ENCODE measurements at places on chromosomes 5 and 9.

GRCh38 chr9:21812946-21813568, 10.6 kb downstream of the MTAP start:
- DNase-seq = no peak

DNA sequence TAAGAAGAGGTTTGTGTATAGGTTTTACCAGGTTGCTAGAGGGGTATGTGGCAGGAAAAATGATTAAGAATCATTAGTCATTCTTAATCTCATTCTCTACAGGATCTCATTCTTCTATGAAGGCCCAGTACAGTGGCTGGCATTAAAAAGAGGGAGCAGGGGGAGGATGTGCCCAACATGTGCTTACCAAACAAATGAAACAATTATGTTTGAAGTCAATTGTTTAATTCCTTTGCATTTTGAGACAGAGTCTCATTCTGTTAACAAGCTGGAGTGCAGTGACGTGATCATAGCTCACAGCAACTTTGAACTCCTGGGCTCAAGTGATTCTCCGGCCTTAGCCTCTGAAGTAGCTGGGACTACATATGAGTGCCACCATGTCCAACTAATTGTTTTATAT, 23.0 kb downstream of the FNIP1 start:
- DNase-seq = no peak

- no peak for DNase-seq
Observed at GRCh38 chr5:100846772-100847171, 56.3 kb downstream of the ST8SIA4 start.

DNA sequence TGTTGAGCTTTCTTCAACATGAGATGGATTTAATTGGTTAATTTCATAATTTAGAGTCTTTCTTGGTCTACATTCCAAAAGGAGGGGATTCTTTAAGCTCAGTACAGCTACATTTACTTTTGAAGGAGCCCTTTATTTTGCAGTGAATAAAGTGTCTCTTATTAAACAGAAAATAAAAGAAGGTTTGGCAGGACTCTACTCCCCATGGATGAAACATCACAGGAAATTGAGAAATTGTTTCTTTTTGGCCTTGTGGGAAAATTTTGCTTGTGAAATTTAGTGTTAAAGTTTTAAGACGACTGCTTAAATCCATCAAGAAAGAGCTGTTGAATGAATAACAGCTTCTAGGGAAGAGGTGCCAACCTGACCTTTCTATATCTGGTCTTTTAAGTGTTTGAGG, 187.7 kb downstream of the NTRK2 start:
- no peak for DNase-seq

DNA sequence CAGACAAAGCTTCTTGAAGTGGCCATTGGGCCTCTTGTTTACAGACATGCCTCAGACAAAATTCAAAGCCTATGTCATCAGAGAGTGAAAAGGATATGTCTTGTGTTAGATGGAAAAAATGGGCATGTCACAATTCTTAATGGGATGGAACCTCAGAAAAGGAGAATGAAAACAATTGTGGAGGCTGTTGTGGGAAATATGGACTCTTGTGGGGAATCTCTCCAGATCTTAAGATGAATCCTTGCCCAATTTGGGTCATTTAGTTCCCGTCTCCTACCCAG, 19.5 kb downstream of the SLC22A5 start:
- DNase-seq = no peak

- no peak for DNase-seq
Observed at GRCh38 chr9:106376689-106377088, 486.3 kb upstream of the ZNF462 start.

- DNase-seq = no peak
Observed at GRCh38 chr9:137319011-137319738, 17.1 kb upstream of the NRARP start.

- DNase-seq = no peak
Observed at GRCh38 chr5:53369681-53370080, 110.7 kb upstream of the FST start.

GRCh38 chr5:178389796-178390195, 157.2 kb upstream of the PHYKPL start:
- no peak for DNase-seq

- DNase-seq = no peak
Observed at GRCh38 chr5:18686253-18686652, 1052.0 kb downstream of the TAF11L14 start.

DNA sequence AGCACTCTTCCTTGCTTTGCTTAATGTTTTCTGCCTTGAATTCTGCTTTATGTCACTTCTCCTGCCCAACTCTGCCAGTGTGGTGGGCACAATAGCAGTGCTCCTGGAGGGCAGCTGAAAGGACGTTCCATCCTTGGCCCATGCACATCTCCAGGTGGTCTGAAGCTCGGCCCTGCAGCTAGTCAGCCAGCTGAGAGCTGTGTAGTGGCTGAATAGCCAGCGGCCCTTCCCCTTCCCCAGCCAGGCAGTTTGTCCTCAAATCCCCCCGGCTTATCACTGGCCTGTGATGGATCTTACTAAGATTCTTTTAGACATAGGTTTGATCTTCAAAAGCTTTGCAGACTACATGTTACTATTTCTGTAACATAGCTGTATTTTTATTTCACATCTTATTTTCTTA, 42.7 kb upstream of the ANGPTL2 start:
- no peak for DNase-seq

DNA sequence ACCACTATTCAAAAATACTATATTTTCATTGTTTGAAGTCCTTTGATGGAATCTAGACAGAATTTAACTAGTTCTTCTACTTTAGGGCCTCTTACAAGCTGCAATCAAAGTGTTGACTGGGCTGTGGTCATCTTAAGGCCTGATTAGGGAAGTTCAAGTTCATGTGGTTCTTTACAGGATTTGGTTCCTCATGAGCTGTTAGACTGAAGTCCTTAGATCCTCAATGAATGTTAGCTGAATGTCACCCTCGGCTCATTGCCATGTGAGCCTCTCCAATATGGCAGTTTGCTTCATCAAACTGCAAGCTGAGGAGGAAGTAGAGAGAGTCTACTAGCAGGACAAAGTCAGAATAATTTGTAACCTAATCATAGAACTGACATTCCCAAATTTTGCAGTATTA, 135.1 kb downstream of the CSNK1G3 start:
- DNase-seq = no peak

DNA sequence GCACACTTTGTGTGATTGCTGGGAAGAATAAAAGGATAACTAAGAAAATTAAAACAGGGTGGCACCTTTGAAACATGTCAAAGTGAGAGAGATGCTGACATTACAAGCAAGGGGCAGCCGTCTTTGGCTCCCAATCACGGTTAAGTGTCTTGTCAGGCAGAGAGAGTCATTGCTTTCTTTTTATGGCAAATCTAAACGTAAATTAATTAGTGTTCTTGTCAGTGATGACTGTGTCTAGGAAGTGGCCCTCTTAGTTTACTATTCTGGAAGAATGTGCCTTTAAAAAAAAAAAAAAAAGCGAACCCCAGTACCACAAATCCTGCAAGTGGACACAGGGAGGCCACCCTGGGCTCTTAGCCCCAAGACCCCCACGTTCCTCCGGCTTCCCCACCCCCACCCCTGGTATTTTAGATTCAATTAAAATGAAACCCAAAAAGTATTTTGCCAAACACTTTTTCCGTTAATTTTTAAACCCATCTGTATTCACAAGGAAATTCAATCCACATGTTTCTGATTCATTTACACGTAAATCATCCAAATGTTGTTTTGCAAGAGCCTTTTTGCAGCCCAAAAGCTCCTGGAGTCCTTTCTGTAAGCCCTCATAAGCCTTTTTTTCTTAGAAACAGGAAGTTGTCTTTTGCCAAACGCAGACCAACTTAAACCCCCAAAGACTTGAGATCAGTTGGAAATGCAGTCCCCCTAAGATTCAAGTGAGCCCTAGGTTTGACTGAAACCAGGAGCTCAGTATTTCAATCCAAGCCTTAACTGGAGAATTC, 399.3 kb downstream of the EBF1 start:
- no peak for DNase-seq

DNA sequence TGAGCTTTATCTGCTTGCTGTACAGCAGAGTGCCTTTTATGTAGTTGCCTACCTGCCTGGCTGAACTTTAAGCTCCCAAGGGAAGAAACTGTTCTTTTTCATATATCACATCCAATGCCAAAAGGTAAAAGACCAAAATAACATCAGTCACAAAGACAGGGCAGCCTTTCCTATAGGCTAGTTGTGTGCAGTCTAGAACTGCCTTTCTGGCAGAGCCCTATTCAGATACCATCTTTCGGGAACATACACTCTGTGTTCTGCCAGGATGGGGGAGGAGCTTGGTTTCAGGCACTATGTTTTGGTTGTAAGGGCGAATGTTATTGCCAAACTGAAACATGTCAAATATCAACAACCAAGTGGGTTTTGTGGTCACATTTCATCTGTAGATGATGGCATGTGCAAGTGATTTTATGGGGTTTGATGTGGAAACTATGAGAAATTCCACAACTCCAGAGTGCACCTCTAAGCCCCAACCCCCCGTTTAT, 314.5 kb downstream of the ADGRV1 start:
- no peak for DNase-seq

- DNase-seq = no peak
Observed at GRCh38 chr9:94149696-94150095, 65.4 kb downstream of the PTPDC1 start.

DNA sequence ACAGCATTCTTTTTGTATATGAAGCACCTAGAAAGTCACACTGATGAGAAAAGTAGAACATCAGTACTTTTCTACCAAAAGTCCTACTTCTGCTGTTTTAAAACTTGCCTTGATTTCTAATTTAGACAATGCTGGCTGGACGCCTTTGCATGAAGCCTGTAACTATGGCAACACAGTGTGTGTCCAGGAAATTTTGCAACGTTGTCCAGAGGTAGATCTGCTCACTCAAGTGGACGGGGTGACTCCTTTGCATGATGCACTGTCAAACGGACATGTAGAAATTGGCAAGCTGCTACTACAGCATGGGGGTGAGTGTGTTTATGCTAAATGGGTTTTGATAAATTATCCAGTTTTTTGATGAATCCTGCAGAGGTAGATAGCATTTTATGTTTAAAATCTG, 73.5 kb downstream of the SLF1 start:
- peak; percentile 7 for DNase-seq

All from NCI-H1417 (cell line).